ENCODE measurements at places on chromosomes 6 and 20.

- DNase-seq: no peak
These were observed 214.5 kb downstream of the BCKDHB start for GRCh38 chr6:80321011-80321410.

DNA sequence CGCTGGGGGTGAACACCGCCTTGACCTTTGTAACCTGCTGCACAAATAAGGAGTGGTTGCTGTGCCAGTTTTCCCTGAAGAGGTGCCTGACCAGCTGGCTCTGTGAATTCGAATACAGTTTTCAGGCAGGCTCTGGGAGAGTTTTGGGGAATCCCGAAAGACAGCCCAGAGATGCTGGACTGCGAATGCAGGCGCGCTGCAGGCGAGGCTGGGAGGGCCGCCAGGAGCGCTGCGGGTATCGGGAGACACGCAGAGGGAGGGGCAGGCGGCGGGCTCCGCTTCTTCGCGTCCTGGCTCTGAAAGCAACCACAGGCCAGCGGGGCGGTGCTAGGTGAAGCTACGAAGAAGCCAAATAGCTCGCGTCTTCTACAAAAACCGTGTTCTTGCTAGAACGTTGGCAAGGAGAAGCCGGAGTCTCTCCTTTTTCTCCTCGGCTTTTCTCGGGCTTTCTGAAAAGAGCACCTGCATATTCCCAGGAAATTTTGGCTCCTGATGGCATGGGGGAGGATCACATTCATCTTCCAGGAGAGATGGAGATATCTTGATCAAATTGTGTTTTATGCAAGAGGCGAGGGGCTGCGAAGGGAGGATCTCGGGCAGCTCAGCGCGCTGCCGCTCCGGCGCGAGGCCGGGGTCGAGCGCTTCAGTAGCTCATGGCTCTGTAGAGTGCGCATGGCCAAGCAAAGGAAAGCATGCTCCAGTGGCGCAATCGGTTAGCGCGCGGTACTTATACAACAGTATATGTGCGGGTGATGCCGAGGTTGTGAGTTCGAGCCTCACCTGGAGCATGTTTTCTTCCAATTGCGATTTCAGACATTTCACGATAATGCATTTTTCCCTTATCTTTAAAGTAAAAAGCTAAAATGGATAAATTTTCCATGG is 158.1 kb upstream of the ZNF184 start:
- peak; percentile 96 for DNase-seq

GRCh38 chr20:26308961-26309360 is 612.3 kb upstream of the ZNF337 start:
- DNase-seq: no peak

DNA sequence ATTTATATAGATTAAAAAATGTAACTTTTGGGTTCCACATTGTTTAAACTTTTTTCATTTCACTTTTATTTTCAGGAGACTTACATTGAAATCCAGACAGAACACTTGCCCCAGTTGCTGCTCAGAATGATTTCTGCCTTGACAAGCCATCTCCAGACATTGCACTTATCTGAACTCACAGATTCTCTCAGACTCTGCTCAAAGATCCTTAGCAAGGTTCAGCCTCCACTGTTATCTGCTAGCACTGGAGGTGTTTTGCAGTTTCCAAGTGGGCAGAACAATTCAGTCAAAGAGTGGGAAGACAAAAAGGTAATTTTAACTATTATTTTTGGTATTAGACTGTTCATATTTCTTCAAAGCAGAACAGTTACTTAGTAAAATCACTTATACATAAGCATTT is 58.0 kb downstream of the DOP1A start:
- no peak for DNase-seq

DNA sequence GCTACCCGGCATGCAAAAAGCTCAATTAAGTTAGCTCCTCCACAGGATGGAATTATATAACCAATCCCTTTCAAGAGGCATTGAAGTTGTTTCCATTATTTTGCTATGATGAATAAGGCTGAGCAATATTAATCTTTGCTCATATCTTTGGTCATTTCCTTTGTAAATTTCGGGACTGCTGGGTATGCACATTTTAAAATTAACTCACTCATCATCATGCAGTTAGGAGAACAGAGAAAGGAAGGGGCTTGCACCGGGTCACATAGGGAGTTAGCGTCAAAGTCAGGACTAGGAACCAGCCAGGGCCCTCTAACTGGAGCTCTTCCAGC is 430 bp upstream of the FAM110A start:
- no peak for DNase-seq

DNA sequence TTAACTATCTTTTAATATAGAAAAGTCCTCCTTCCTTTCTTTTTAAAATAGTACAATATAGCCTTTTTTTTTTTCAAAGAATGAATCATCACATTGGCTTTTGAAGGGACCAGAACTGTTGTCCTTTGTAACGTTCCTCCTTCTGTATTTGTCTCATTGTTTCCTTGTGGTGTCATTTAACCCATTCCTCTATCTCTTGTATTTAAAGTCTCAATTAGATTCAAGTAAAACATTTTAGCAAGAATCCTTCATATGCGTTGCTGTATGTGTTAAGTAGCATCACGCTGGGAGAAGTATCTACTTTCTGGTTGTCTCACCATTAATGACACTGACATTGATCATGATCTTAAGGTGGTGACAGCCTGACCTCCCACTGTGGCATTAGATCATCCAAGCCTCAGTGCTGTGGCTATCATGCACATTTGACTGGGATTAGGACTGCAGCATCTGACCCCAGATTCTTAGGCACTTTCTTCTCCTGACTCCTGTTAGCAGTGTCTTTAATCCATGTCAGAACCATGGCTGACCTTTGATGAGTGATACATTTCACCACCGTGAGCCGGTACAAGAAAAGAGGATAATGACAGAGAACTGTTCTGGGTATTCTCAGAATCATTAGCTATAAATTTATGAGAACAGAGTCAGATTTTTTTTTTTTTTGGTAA is 67.5 kb upstream of the TFB1M start:
- DNase-seq: no peak

DNA sequence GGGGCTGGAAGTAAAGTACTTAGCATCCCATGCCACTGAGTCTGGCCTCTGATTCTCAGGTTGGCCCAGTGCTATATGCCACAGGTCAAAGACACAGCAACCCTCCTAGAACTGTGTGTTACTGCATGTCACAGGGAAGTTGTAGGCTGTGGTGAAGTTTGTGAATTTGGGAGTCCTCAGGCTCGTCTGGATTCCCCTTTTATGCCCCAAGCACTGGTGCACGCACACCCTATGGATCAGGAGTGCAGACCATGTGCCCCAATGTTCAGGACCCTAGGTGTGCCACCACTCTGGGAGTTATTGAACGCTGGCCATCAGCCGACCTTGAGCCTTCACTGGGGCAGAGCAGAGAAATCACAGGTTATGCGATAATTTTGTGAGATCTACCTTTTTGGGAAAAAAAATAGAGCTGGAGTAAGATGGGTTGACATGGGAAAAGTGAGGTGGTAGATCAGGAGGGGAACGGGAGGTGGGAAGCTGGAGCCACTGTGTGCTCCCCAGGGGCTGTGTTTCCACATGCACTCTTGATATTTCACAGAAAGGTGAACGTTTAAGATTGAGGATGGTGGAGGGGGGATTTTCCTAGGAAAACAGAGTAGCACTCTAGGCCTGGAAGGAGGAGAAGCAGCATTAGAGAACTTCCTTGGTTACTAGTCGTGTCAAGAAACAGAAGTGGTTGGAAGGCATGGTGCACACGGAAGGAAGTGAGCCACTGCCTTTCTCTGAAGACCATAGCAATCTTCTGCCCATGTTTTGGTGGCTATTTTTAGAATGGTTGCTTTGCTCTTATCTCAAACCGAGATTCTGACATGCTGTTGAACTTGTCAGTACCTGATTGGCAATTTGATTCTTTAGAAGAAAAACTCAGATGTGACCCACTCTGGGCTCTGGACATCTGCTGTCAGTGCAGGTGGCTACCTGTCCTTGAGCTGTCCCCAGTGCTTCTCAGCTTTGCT is 44.1 kb downstream of the DUSP22 start:
- DNase-seq: no peak

DNA sequence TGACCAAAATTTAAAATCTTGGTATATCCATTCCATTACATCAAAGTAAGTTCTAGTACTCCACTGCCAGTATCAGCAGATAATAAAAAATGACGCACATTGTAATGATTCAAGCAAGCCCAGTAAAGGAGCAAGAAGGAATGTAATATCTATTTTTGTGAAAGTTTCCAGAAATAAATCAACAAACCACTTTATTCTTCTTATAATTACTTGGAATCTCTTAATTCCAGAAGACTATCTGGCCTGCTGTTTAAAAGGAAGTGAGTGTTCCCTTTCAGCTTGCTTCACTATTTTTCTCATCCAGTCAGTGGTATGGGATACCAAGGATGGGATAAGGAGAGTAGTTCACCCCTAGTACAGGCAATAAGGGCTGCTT is 42.2 kb upstream of the DSE start:
- DNase-seq: no peak

DNA sequence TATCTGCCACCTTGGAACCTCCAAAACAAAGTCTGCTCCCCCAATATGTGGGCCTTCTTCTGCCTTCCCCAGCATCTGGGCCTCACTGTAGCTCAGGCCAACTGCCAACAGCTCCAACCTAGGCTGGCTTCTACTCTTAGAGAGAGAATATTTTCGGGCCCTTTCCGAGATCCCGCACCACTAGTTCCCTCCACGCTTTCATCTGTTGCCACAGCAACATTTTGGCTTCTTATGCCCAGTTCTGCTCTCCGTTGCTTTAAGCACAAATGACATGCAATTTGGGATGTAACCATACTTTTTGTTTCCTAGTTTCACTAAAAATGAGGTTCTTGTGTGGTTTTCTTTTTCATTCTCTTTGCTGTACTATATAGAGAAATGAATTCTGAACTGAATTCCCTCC is 33.6 kb downstream of the PSMB9 start:
- DNase-seq: no peak

GRCh38 chr20:57663681-57664451 is 43.6 kb upstream of the ZBP1 start:
- DNase-seq: no peak

- DNase-seq: no peak
These were observed 250.4 kb downstream of the NKAIN2 start for GRCh38 chr6:124054034-124054433.

DNA sequence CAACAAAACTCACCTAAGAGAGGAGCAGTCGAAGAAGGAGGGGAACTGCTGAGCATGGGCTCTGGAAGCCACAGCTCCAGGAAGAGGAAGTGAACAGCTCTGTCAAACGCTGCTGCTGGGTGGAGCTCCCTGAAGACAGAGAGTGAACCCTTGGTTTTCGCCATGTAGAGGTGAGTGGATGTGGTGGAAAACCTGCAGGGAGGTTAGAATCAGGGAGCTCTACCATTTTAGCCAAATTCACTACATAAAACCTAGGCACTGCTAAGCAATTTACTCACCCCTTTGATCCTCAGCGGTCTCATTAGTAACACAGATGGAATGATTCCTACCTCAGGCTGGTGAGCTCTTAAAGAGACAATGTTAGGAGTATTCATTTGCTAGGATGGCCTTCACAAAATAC is 19.4 kb upstream of the TFAP2A start:
- no peak for DNase-seq

GRCh38 chr20:63775096-63775978 is 35.8 kb downstream of the SLC2A4RG start:
- no peak for DNase-seq

DNA sequence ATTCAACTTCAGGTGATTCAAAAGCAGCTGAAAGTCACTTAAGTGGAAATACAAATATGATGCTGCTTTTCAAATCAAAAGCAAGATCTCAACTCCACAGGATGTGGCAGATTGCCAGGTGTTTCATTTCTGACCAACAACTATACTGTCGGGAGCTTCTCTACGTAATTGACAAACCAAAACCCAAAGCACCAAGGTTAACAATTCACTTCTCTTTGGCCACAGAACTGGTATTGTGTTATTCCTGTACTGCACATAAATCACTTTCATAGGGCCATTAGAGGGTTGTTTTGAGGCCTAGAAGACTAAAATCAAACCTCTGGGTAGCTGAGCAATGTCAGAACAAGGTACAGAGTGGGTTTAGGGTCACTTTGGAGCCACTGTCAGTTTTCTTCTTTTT is 169.7 kb downstream of the HAO1 start:
- no peak for DNase-seq
